ENCODE measurements at places on chromosomes 2 and 18.
A peak's percentile ranks its signal among the peaks of the same experiment; 100 is the strongest.

- DNase-seq = no peak
Observed at GRCh38 chr2:46849721-46850556, 65.7 kb downstream of the MCFD2 start.

DNA sequence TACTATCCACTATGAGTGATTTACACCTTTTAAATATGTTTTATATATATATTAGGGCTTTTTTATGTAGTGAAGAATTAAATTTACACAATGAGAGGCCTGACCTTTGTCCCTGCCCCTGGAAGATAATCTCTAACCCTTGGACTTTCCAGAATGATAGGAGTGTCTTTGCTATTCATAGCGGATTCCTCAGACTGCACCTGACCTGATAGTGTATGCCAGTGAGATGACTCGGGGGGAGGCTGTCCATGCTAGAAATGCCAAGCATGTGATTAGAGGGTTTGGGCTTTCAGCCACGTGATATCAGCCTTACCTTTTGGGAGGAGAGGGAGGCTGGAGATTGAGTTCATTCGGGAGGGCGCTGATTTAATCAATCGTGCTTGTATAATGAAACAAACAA is 44.1 kb upstream of the LHCGR start:
- DNase-seq = no peak

GRCh38 chr18:8744038-8744437 is 38.7 kb downstream of the MTCL1 start:
- no peak for DNase-seq

- peak; percentile 41 for DNase-seq
Observed at GRCh38 chr2:145157036-145157675, 637.2 kb upstream of the ZEB2 start.

Measured in renal cortex interstitium (tissue), 15 donors.